A172 (cell line): ENCODE measurements at places on chromosomes 5 and 9.

- peak; percentile 19 for DNase-seq
Observed at GRCh38 chr5:96146675-96147074, 185.0 kb upstream of the ELL2 start.

GRCh38 chr5:57895766-57896165 is 413.2 kb upstream of the ACTBL2 start:
- DNase-seq, result no peak

DNA sequence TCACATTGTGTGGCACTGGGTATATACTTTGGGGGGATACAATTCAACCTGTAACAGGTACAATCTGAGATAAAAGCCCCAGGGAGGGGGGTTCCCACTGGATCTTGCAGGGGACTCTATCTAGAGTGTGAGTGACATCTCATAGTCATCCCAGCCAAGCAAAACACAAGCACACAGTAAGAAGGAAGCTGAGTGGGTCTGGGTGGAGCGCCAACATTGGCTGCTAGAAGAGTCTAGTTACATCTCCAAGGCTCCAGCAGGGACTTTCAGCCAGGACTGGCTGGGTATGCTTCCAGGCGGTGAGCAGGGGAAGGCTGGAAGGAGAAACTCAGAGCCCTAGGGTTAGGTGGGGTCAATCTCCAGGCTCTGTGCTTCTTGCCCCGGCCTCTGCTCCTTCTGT is 53.0 kb downstream of the IL31RA start:
- peak; percentile 49 for DNase-seq

DNA sequence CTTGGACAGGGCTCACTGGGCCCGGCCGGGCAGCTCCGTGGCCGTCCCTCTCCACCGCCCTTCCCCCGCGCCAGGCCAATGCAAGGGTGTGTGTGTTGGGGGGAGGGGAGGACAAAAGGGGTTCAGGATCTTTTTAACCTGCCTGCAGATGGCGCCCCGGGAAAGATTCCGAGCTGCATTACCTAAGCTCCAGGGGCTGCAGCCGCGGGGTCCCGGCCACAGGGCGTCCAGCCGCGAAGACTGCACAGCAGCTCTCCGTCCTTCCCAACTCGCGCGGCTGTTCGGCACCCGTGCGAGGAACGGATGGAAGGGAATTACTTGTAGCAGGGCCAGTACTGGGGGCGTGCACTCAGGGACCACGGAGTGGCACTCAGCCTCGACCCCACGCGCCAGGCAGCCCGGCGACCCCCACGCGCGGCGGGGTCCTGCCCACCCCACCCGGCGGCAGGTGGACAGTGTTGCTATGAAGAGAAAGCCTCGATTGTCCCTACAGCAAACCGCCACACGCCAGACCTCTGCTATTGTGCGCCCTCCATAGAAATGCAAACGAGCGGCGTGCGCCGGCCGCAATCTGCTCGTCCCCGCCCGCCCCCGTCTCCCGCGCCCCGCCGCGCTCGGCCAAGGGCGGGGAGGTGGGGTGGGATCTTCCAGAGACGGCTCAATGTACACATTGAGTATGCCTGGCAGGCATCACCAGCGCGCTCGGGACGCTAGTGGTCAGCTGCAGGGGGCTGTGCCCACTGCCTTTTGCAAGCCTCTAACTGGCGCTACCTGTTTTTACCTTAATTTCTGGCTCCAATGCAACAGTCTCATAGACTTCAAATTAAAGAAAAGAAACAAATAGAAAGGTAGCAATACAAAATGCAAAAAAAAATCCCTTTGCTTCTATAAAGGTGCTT is 796 bp upstream of the GADD45G start:
- peak; percentile 82 for DNase-seq

DNA sequence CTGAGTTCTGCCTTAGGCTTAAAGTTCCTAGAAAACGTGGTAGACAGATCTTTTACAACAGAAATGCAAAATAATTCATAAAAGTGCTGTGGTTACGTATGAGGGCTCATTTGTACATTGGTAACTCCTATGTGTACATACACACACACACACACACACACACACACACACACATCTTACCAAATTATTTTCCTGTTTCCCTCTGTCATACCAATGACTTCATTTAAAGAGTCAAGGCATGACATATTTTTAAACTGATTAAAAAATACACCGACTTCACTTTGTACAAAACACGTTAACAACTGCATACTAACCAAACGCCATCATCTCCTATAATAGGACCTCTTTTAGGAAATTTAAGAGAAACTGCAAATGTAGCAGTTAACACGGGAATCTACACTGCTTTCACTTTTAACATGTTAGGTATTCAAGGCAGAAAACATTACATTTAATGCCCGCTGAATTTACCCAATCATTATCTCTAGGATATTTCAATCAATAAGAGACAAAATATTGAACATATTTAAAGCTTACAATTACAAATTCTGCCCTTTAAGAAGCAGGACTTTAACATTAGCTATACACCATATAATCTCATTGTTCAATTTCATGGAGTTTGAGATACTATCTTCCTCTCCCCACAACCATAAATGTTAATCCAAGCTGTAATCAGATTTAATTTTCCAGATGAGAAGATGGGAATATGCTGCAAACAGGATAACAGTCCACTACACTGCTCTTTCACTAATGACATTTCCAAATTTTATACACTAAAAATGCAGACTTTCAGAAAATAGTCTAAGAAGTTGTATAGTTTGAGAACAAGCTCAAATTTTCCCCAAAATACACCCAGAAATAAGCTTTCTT is 133.1 kb downstream of the DENND1A start:
- no peak for DNase-seq

DNA sequence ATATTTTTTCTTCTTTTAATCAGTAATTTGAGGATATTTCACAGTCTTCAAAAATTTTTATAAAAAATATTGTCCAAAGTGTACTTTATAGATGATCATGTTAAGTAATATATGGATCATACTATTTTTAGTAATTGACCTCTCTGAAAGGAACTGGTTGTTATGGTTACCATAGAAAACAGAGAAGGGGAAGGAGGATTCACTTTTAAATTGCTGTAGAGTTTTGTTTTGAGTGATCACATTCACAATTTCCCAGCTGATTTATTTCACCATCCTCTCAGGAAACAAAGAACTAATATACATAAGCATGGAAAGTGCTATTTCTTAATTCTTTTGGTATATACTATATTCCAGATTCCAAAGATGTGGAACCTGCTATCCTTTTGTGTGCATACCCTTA is 56.5 kb upstream of the NREP start:
- no peak for DNase-seq

DNA sequence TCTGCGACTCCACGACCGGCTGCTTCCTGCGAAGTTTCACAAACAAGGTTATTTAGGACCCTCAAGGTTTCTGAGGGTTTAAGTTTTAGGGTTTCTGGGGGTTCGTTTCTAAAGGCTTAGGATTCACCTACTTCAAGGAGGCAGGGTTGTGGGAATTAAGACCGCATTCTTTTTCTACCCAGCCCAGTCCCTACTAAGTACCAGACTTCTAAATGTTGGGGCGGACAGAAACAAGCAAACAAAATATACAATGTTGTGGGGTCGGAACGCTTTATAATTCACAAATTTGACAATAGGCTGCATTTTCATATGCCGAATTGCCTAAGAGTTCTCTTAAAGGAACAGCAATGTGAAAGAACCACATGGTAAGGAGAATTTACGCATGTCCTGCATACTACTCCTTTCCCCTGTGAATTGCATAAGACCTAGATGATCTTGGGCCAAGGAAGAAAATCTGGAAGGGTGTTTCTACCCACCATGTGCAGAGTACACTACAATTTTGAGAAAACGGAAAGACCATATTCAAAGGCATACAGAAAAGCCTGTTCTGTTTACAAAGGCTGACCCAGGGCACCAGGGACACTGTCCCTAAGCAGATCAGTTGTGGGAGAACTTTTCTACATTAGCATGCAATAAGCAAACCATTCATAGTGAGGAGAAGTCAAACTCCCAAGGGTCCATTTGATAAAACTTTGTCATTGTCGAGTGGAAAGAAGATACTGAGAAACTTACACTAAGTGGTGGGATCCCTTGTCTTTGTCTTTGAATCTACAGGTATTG is 457.3 kb downstream of the RAB3C start:
- DNase-seq, result no peak

DNA sequence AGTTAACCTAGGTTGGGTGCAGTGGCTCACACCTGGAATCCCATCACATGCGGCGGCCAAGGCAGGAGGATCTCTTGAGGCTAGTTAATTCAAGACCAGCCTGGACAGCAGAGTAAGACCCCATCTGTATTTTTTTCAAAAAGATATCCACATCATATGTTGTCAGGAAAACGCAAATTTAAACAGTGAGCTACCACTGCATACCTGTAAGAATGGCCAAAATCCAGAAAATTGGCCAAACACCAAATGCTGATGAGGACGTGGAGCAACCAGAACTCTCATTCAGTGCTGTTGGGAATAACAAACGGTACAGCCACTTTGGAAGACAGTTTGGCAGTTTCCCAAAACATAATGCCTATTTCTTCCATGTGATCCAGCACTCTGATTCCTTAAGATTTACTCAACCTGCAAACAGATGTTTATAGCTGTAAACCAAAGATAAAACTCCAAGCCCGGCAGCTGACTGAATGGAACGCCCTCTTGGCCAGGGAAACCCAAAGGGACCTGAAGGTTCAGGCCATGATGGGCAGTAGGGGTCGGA is 12.4 kb downstream of the CEL start:
- peak; percentile 28 for DNase-seq

- peak; percentile 67 for DNase-seq
Observed at GRCh38 chr9:6055216-6055615, 39.8 kb upstream of the RANBP6 start.
